ENCODE measurements at places on chromosomes 7 and 10.

DNA sequence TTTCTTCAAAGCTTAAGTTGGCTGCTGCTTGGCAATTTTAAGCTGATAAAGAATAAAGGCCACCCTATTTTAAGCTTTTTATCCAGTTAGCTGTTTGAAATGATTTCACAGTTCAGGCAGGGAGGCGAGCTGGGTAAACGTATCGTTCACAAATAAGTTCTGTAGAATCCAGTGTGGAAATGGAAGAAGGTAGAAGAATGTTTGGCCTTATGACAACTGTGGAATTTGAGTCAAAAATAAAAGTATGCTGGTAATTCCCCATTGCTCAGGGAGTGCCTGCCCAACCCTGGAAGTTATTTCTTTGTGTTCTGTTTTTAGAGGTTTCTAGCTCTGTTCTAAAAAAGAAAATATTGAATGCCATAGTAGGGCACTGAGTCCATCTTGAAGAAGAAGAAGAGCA, 113.1 kb downstream of the ARL4A start:
- DNase-seq: no peak

DNA sequence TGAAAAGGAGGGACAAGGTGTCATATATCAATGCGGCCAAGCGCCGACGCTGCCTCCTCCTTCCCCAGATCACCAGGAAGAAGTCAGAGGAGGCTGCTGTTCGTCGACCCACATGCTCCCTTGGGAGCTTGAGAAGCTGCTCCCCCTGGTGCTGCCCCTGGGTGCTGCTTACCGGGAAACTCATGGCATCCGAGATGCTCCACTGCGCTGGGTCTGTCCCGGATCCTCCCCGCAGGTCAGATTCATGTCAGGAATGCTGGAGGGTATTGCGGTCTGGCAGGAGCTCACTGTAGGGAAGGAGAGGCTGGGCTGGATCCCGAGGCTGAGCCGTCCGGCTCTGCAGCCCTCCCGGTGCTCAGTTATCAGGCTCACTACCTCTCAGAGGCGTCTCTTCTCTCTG, 123.7 kb upstream of the FAM20C start:
- DNase-seq: no peak

GRCh38 chr10:95474228-95475002, 86.8 kb downstream of the SORBS1 start:
- DNase-seq: no peak

DNA sequence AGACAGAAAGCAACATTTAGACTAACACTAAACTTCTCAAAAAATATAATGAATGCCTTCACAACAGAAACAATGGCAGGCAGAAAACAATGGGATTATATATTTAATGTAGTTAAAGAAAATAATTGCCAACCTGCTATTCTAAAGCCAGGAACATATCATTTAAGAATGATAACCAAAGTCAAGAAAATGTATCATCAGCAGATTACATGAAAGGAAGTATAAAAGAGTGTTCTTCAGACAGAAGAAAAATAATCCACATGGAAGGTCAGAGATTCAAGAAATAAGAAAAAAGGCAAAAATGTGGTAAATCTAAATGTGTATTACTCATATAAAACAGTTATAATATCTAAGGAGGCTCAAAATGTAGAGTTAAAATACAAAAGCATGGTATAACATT, 98.1 kb downstream of the CYP26A1 start:
- no peak for DNase-seq

GRCh38 chr10:130934293-130935127, 377.0 kb downstream of the TCERG1L start:
- no peak for DNase-seq

DNA sequence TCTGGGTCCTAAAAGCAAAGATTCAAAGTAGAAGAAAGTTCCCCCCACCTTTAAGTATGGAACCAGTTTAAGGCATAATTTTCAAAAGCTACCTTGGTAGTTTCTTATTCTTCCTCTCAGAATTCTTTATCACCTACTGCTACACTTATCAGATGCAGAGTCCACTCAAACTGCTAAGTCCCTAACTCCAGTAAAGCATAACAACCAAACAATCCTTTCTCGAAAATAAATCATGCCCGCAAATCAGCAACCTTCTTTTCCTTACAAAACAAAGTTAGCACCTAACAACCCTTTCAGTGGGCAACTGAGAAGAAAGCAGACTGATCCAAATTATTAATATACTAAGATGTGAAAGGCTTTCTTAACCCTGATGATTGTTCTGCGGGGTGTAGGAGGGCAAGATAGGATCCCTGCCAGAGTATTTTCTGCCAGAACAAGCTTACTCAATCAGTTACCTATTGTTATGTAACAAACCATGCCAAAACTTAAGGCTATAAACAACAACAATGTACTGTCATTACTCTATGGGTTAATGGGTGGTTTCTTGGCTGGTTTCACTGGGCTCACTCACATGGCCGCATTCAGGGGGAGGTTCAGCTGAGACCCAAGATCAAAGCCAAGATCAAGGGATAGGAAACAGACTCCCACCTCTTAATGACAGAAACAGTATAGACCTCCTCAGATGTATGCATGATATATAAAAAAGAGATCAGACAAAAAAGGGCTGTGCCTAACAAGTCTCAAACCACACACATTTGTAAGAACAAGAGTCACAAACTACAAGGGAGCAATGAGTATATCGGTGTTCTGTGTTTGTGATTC, 42.0 kb downstream of the CCDC6 start:
- no peak for DNase-seq

DNA sequence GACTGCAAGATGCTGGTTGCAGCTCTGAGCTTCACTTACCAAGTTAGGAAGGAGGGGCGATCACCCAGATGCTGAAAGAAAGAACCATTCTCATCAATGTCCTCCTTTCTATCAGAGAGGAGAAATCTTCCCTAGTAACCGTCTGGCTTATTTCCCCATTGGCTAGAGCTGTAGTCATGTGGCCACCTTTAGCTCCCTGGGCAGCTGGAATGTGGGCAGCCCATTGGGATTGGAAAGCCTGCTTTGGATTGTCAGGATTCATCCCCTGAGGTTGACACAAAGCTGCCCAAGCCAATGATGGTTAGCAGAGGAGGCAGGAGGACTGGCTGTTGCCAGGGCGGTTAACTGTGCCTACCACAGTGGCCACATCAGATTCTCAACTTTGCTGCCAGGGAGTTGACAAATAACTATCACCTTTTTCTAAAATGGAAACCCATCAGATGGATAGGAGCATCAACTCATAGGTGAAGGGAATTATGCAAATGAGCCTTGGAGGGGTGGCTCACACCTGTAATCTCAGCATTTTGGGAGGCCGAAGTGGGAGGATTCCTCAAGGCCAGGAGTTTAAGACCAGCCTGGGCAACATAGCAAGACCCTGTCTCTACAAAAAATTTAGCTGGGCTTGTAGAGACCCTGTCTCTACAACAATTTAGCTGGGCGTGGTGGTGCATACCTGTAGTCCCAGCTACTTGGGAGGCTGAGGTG, 206.4 kb upstream of the GALNT17 start:
- DNase-seq: no peak

DNA sequence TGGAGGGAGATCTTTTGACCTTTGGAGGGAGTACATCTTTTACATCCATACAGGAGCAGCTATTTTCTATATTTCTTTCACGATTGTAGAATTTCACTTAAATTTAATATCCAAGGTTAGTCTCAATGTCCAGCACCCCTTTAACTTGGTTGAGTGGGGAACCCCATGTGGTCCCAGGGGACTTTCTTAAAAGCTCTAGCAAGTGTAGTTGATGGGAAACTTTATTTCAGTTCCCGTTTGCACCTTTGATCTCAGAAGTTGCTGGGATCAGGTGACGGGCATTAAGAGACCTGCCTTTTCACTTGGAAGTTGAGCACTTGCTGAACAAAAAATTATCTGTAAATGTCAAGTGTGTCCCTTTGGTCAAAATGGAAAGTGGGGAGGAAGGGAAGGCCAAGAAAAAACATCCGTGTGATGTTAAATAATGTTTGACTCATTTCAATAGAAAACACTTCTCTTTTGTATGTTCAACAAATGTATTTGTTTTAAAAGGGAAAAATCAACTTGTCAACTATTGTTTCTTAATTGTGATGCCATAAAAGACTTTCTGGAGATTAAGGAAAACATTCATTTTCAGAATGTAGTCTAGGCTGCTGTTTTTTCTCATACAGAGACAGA, 370.1 kb upstream of the GALNT17 start:
- no peak for DNase-seq

DNA sequence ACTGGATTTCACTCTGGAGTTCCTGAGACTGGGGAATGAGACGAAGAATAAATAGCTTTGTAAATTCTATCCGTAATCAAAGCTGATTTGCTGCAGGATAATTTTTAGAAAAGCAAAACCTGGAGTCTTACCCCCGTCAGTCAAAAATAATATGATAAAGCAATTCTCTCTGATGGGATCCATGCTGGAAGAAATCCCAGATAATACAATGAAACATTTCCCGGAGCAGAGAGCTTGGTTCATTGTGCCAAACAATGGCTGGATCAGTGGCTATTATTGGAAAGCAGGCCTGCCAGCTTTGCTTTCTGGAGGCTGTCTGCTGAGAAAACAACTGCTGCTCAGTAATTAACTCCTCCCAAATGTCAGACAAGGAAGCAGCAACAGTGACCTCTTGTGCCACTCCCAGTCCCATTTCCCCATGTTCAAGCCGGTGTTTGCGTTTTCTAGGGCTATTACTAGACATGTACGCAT, 609.4 kb upstream of the PCDH15 start:
- DNase-seq: no peak

GRCh38 chr7:56003749-56004148, 39.4 kb downstream of the NIPSNAP2 start:
- no peak for DNase-seq

DNA sequence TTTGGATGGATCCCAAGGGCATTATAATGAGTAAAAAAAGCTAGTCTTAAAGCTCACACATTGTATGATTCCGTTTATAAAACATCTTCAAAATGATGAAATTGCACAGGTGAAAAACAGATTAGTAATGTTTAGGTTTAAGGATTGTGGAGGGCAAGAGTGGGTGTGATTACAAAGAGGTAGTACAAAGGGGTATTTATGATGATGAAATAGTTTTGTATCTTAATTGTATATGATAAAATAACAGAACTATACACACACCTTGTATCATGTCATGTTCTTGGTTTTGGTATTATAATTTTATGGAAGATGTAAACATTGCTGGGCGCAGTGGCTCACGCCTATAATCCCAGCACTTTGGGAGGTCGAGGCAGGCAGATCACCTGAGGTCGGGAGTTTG, 2.8 kb upstream of the SSC4D start:
- no peak for DNase-seq

All from common myeloid progenitor, CD34-positive (primary cell).